ENCODE measurements at places on chromosomes 2 and 18. TPM values are rescaled to one million over a fixed set of nuclear protein-coding genes. Genes with fewer than 3 reads are reported as not detected.

The PTPN18 gene
- 20.8 TPM for total RNA-seq

The IL36G gene
- not detected for total RNA-seq

The CASP10 gene
- total RNA-seq = 8.5 TPM

The MARCHF4 gene
- total RNA-seq = not detected

The LPIN1 gene
- total RNA-seq = 12.2 TPM

The RBBP8 gene
- total RNA-seq = 17.0 TPM

The PRKAG3 gene
- not detected for total RNA-seq

The RBM44 gene
- 0.03 TPM for total RNA-seq

The GTF2A1L gene
- total RNA-seq = not detected

The CXCR4 gene
- total RNA-seq = not detected

The ABCG8 gene
- not detected for total RNA-seq

The C18orf54 gene
- total RNA-seq = 5.6 TPM

DNA sequence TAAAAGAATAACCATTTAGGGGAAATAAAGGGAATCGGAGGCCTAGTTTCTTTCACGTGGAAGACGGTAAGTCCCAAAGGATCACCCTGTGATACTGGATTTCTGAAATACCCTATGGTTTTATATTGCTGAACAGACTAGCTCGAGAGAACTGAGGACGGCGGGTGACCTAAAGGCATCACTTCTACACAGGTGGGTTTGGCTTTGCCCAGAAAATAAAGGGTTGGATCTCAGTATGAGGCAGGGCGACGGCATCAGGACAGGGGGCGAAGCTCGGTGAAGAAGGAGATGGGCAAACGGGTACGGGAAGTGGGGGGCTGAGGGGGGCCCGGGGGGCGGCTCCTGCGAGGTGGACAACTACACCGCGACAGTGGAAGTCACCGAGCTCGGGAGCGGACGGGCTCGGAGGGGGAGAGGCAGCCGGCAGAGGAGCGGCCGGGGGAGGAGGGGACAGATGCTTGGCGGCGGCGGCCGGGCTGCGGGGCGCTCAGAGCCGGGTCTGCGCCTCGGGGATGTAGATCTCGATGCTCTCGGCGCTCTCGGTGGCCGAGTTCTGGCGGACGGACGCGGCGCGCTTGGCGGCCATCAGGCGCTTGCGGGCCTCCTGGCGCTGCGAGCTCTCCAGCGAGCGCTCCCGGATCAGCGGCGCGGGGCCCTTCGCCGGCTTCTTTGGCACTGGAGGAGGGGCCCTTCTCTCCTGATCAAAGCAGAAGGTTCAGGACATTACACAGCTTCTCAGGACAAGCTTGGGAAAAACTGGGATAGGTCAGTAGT lies 48.9 kb downstream of the TGIF1 start:
- DNase-seq = no peak

DNA sequence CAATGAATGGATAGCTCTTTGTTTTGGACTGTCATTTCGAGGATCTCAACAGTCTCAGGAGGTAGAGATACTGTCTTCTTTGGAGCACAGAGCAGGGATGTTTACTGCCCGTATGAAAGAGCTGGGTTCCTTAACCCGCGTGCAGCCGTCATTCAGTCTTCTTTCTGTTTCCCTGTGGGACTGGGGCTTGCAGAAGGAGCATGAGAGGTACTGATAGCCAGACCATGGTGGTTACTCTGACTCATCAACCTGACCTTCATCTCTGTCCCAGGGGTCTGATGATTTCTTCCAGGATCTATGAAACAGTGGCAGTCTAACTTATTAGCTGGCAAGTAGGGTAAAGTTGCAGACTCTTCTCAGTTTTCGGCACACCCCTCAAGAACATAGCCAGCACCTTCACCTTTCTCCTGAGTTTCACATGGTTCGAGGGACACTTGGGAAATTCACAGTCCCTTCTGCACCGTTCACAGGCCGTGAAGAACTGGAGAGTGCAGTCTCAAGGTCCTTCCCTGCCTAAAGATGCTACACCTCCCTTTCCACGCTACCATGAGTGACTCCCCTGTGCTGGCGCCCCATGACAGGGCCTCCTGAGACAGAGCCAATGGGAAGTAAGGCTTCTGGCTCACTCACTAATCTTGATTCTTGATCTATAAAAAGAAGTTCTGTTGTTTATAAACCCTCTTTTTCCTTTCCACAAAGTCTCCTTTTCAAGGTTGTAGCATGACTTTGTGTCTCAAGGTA lies 226.2 kb downstream of the MC4R start:
- DNase-seq = no peak

- no peak for DNase-seq
Measured at GRCh38 chr18:77057006-77057395, 75.6 kb downstream of the MBP start.

- no peak for DNase-seq
Measured at GRCh38 chr2:166926657-166927056, 38.4 kb downstream of the XIRP2 start.

GRCh38 chr2:48412443-48413250 lies 117.3 kb upstream of the STON1 start:
- no peak for DNase-seq

DNA sequence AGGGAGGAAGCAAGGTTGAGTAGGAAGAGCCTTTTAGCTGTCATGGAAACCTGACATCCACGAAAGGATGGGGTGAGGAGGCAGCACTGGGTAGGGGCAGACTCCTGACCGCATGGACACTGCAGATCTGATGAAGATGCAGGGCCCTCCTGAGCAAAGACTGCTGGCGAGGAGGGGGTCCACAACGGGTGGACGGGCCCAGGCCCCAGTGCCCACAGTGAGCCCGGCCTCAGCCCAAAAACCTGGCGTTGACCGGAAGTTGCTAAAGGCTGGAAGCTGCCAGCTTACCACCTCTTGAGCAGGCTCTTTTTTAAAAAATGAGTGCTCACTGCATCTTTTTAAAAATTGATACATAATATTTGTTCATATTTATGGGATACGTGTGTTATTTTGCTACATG lies 247.3 kb downstream of the SH3BP4 start:
- DNase-seq = no peak

DNA sequence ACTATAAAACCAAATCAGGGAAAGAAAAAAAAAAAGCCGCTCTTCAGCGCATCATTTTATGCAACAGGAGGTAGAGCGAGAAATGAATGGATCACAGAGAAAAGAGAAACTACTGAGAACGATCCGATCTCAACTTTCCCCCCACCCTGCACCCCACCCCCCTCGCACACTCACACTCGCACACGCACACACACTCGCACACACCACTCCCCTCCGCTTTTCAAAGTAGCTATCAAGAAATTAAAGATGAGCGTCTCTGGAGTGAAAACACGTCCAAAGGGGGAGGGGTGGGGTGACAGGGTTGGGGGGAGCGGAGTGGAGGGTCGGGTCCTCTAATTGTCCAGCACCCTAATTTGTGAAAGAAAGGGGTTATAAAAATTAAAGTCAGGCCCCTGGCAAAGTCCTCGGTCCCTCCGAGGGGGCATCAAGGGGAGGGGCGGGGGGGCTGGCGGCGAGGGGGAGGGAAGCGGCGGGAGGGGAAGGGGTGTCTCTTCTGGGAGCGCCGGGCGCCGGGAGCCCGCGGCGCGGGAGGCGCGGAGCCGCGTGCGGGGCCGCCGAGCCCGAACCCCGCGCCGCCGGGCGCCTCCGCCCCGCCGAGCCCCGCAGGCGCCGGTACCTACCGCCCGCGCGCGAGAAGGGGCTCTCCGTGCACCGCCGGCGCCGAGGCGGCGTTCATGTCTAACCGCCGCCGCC lies 428 bp downstream of the TCF4 start:
- DNase-seq = peak; percentile 2

DNA sequence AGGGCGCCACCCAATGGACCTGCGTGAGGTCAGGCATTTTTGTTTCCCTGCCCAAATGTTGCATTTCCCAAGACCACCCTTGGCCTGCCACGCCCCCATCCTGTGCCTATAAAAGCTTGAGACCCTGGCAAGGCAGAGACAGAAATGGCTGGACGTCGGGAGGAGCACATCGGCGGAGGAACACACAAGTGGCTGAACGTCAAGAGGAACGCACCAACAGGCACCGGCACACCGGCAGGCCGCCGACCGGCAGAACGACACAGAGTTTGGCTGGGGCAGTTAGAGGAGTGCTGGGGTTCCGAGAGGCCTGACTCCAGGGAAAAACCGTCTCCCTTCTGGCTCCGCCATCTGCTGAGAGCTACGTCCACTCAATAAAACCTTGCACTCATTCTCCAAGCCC lies 35.9 kb downstream of the DCDC2C start:
- DNase-seq = no peak

GRCh38 chr2:234305846-234306245 lies 191.0 kb downstream of the ARL4C start:
- DNase-seq = no peak

DNA sequence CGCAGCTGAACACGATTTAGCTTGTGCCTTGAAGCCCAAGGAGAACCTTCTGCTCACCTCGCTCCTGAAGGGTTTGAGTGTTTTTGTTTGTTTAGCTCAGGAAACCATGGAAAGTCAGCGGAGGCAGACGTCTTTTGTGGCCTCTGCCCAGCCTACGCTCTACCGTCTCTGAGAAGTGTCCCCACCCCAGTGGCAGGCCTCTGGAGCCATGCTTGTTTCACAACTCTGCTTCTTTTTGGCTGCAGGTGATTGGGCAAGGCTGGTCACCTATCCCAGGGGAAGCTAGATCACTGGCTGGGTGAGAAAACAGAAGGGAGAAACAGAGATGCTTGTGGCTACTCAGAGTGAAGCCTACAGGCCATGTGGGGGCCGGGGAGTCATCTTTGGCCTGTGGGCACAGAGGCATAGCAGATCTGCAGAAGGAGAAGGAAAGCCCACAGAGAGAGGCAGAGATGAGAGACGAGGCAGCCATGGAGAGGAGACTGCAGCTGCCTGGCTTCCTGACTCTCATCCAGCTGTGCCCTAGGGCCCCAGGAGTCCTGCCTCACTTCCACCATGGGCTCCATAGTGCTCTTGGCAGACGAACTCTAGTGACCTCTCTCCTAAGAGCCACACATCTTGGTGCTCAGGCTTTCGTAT lies 50.1 kb downstream of the CIB4 start:
- DNase-seq = peak; percentile 11

DNA sequence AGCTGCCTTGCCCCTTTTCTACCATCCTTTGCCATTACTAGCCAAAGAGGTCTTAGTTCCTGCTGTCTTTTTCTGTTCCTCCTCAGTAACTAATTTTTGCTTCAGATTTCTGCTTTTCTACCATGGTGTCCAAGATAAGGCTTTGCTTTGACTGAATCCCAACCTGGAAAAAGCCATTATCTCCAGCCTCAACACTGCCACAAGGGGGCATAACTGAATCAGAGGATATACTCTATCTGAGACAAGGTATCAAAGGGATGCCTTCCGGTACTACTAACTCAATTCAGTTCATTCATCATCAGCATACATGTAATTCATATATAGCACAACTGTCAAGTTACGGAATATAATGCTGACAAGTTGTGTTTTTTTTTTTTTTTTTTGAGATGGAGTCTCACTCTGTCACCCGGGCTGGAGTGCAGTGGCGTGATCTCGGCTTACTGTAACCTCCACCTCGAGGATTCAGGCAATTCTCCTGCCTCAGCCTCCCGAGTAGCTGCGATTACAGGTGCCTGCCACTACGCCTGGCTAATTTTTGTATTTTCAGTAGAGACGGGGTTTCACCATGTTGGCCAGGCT lies 11.4 kb downstream of the OSGEPL1 start:
- peak; percentile 8 for DNase-seq

GRCh38 chr18:67081482-67082211 lies 434.9 kb downstream of the DSEL start:
- no peak for DNase-seq

DNA sequence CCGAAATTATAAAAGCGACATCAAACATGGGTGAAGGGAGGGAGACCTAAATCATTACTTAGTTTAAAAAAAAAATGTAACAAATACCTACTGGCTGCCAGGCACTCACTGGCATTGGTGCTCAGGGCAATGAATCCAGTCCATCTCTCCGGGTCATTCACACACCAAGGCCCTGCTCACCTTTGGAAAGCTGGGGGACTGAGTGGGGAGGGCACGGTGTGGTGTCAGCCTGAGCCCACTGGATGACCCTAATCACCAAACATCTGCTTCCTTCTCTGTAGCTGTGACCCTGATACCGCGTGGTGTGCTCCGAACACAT lies 336 bp upstream of the DDX1 start:
- no peak for DNase-seq

- no peak for DNase-seq
Measured at GRCh38 chr2:171553236-171553635, 31.0 kb downstream of the CYBRD1 start.

DNA sequence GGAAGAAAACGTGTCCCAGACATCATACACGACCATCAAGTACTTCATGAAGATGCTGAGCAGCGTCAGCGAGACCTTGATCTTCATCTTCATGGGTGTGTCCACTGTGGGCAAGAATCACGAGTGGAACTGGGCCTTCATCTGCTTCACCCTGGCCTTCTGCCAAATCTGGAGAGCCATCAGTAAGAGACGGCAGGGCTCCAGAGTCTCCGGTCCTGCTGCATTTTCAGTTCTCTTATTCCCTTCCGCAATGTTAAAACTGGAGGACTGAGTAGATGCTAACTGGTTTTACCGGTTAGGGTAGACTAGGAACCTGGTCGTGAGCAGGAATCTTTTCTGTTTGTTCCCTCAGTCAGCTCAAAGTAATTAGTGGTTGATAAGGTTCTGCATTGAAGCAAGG lies 32.3 kb downstream of the SLC9A4 start:
- no peak for DNase-seq

GRCh38 chr18:66764230-66764629 lies 160.3 kb upstream of the CDH19 start:
- DNase-seq = no peak

- DNase-seq = no peak
Measured at GRCh38 chr18:50133526-50133925, 61.4 kb downstream of the MYO5B start.

- DNase-seq = peak; percentile 27
Measured at GRCh38 chr2:17104454-17104853, 413.8 kb downstream of the RAD51AP2 start.

GRCh38 chr18:77098538-77099174 lies 33.9 kb downstream of the MBP start:
- DNase-seq = no peak

GRCh38 chr2:205435970-205436369 lies 246.3 kb upstream of the NRP2 start:
- no peak for DNase-seq

DNA sequence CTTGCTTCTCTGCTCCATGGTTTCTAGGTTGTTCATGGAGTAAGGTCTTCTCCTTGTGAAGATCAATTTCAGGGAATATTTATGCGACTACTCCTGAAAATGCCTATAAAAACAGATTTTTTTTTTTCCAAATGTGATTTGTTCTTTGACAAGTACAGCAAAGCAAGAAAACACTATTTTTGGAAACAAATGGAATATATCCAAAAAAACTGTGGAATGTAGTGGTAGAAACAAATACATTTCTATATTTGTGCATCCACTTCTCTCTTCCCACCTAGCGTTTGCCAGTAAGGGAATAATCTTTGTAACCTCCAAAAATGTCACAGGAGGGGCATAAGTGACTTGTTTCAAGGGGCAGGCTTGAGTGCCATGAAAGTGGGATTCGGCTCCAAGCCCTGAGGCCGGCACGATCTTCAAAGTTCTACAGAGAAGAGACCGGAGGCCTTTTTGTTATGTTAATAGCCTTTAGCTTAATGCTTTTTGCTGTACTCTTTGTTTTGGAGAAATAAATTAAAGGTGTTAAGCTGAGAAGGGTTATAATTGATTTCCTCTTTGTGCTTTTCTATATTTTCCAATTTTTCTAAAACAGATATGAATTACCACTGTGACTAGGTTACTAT lies 200.6 kb downstream of the NRP2 start:
- DNase-seq = no peak
